Right cardiac atrium (tissue), 5 donors: ENCODE measurements at places on chromosomes 6 and 20. TPM values are rescaled to one million over a fixed set of nuclear protein-coding genes. Genes with fewer than 3 reads are reported as not detected.

MOXD1 gene
- 1.8 TPM for total RNA-seq

SIRPD gene
- total RNA-seq: not detected

WFDC10B gene
- total RNA-seq: not detected

MAPK13 gene
- 2.7 TPM for total RNA-seq
